AG04450 (cell line): ENCODE measurements at places on chromosomes 3 and 15. TPM values are rescaled to one million over a fixed set of nuclear protein-coding genes. Genes with fewer than 3 reads are reported as not detected.

The HHLA2 gene
- not detected in 2 replicates for polyA plus RNA-seq

- no peak for DNase-seq
These were observed 651.9 kb downstream of the NLGN1 start for GRCh38 chr3:174049472-174049871.

DNA sequence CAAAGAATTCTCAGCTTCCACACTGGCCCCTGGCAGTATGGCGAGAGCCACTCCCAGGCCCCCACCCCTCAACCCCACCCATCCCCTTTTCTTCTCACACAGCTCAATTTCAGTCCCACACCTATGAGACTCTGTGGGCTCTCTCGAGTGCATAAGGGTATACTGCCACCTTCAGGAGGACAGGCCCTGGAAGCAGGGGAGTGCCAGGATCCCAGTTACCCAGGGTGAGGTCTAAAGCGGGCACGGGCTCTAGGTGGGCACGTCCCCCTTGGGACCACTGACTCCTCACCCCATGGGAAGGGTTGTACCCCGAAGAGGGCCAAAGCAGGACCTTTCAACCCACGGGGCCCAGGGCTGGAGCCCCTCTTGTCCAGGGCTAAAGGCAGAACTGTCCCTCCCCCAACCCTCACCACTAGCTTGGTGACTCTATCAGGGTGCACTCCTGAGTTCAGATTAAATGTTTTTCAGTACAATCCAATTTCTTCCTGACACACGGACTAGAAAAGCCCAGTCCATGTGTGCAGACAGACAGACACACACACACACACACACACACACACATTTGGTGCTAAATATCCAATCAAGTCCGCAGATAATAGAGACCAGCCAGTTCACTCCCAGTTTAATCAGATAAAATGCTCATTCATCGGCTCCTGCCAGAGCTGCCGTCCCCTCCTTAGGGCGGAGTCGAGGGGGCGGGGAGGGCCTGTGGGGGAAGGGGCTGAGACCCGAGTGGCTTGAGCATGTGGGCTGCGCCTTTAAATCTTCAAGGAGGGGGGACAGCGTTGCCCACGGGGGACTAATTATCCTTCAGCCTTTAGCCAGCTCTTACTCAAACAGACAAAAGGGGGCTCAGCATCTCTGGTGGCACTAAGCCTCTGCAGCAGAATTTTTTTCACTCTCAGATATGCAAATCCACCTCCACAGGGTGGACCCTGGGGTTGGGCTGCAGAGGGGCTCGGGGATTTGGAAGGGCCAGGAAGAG lies 59.3 kb downstream of the CYP11A1 start:
- DNase-seq, result no peak

DNA sequence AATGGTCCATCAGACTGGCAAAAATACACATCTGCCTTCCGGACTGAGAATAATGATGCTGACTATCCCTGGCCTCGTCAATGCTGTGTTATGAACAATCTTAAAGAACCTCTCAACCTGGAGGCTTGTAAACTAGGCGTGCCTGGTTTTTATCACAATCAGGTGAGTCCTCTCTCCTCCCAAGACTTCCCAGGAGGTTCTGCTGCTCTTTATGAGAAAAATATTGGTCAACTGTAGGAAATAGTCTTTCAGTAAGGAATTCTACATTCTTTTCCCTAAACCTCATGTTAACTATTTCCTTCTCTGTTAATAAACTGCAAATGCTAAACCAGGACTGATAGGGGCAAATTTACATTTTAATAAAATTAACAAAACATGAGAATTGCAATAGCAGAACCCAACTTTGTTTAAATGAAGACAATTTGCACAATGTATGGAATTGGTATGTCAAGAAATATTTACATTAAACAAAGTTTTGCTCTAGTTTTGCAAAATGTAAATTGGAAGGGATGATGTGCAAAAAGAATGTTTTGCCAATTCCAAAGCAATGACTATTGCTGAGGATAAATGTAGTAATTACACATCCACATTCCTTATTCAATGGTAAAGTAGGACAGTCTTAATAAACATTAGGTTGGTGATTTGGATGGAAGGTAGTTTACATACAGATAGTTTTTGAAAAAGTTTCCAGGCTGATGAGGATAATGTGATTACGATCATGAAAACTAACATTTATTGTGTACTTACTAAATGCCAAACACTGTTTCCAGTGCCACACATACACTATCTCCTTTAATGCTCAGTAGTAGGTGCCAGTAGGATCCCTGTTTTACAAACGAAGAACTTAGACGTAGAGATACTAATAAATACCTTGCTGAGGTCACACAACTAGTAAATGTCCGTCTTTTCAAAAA lies 21.1 kb downstream of the UPK1B start:
- peak; percentile 11 for DNase-seq

DNA sequence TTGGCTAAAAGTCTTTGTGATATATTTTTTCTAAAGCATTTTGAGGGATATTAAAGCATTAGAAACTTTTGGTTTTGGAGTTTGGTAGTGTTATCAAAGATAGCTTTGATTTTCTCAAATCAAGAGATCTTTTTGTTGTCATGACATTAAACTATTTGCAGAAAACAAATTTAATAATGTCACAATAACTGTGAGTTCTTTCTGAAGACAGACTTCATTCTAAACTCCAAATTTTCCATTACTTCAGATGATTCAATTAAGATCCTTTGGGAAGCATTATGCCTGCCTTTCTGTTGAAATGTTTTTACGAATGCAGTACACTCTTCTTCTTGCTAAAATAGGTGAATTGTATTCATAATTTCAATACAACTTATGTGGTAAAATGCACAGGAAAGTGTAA lies 145.4 kb downstream of the ALCAM start:
- DNase-seq, result no peak

GRCh38 chr3:72120806-72121778 lies 336.1 kb upstream of the PROK2 start:
- no peak for DNase-seq

- DNase-seq, result no peak
These were observed 20.9 kb downstream of the SLC2A2 start for GRCh38 chr3:171005648-171006047.

DNA sequence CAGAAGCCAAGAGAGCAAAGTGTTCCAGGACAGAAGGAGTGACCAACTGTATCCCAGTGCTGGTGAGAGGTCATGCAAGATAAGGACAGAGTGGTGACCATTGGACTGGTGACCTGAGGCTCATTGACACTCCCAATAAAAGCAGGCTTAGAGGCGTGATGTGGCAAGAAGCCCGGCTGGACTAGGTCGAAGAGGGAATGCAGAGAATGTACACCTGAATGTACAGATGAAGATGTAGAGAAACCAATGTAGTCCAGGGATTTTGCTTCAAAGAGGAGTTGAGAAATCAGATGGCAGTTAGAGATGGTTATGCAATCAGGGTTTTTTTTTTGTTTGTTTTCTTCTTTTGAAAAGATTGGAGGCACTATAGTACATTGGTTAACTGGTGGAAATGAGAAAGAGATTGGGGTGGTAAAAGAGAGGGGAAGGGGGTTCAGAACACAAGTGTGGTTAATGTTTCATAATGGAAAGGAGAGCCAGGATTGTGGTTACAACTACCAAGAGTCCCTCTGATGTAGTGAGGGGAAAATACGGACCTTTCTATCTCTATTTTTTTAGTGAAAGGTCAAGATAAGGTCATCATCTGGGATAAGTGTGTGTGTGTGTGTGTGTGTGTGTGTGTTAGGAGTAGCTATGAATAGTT lies 23.3 kb downstream of the ST3GAL6 start:
- no peak for DNase-seq

The STARD5 gene
- polyA plus RNA-seq, result 19.0 and 20.5 TPM in 2 replicates

DNA sequence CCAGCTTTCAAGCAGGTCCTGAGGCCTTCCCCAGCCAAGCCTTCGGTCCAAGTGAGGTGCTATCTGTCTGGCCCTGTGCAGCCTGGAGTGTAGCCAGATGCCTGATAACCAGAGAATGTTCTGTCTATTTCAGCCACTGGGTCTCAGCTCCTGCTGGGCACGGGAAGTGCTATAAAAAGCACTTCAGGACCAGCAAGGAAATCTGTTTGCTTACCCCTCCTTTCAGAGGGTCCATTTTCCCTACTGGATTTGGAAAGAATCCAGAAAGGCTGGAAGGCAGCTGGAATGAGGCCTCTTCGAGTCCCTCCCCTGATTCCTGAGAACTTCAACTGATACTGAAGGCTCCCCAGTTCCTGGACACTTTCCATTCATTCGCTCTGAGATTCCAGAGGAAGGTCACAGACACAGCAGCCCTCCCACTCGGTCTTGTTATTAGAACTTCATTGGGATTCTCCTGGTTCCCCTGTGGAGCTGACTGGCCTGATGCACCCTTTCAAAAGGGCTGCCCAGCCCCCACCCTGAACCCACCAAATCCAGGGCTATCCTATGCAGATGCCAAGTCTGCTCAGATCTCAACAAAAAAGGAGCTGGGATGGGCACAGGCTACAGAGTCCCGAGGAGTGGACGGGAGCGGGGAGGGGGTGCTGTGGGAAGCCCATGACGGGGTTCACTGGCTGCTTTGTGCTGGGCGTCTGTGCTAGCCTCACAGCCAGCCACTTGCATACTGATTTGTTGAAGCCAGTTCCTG lies 70.4 kb downstream of the UMPS start:
- DNase-seq, result no peak

- DNase-seq, result no peak
These were observed 729.6 kb downstream of the NLGN1 start for GRCh38 chr3:174126990-174127758.

The LINGO1 gene
- polyA plus RNA-seq, result not detected in 2 replicates

GRCh38 chr15:67573194-67573593 lies 30.7 kb downstream of the MAP2K5 start:
- DNase-seq, result no peak

The UBR1 gene
- polyA plus RNA-seq, result 13.4 and 18.4 TPM in 2 replicates

- no peak for DNase-seq
These were observed 87.3 kb upstream of the POU1F1 start for GRCh38 chr3:87363721-87364120.

DNA sequence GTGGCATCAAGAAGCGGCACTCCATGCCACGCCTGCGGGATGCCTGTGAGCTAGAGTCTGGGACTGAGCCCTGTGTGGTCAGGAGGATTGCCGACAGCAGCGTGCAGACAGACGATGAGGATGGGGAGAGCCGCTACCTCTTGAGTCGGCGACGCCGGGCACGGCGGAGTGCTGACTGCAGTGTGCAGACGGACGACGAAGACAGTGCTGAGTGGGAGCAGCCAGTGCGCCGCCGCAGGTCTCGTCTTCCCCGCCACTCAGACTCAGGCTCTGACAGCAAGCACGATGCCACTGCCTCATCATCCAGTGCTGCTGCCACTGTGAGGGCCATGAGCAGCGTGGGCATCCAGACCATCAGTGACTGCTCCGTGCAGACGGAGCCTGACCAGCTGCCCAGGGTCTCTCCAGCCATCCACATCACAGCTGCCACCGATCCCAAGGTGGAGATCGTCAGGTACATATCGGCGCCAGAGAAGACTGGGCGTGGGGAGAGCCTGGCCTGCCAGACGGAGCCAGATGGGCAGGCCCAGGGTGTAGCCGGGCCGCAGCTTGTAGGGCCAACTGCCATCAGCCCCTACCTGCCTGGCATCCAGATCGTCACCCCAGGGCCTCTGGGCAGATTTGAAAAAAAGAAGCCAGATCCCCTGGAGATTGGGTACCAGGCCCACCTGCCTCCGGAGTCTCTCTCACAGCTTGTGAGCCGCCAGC lies 16.8 kb upstream of the APEH start:
- DNase-seq, result no peak

GRCh38 chr3:124346487-124346886 lies 354.6 kb upstream of the ROPN1 start:
- no peak for DNase-seq

The CHRD gene
- polyA plus RNA-seq, result 0.11 and 0.12 TPM in 2 replicates

DNA sequence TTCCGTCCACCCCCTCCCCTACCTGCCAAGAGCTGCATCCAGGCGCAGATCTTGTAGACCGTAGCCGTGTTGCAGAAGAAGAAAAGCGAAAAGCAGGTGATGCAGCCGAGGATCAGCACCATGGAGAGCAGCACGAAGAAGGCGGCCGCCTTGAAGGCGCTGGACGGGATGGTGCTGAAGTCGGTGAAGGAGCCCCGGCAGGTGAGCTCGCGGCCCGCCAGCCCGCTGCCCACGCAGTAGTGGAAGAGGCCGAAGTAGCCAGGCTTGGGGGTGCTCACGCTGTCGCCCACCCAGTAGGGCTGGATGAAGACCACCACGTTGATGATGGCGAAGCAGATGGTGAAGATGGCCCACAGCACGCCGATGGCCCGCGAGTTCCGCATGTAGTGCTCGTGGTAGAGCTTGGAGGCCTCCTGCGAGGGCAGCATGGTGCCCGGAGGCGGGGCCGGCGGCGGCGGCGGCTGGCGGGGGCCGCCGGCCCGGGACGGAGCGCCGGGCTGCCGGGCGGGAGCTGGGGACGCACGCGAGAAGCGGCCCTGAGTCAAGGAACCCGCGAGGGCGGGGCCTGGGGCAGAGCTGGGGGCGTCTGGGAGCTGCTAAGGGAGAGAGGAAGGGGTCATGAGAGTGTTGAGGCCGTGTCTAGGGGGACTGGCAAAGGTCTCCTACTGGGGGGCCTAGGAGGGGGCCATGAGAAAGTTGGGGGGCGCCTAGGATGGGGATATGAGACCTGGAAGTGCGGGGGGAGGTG lies 1.2 kb downstream of the LHFPL4 start:
- DNase-seq, result peak; percentile 4

DNA sequence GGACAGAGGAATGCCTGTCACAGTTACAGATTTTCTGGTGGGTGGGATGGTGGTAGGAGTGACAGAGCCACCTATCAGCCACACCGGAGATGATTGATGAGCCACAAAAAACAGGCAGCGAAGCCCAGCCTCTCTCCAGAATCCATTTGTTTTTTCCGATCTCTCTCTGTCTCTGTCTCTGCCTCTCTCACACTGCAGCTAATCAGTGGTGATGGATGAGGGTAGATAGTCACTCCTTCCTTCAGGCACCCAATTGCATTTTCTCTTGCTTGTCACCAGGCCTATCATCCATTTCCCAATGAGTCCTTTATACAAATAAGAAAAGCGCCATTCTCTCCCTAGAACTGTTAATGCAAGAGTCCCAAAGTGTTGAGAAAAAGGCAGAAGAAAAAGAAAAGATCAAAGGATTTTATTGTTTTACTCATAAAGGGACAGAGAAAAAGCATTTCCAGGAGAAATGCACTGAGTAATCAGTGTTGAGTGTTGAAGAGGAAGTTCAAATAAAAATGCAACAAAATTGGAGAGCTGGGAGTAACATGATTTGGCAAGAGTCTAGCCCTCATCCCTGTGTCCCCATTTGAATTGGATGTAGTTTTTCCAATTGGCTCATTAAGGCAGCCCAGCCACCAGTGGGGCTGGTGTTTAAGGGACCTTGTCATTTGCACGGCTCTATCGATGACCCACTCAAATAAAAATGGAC lies 1089.3 kb downstream of the TUSC7 start:
- no peak for DNase-seq

The CASR gene
- not detected in 2 replicates for polyA plus RNA-seq
